WTC11 (cell line): ENCODE measurements at places on chromosomes 13 and 19. TPM values are rescaled to one million over a fixed set of nuclear protein-coding genes. Genes with fewer than 3 reads are reported as not detected.

DNA sequence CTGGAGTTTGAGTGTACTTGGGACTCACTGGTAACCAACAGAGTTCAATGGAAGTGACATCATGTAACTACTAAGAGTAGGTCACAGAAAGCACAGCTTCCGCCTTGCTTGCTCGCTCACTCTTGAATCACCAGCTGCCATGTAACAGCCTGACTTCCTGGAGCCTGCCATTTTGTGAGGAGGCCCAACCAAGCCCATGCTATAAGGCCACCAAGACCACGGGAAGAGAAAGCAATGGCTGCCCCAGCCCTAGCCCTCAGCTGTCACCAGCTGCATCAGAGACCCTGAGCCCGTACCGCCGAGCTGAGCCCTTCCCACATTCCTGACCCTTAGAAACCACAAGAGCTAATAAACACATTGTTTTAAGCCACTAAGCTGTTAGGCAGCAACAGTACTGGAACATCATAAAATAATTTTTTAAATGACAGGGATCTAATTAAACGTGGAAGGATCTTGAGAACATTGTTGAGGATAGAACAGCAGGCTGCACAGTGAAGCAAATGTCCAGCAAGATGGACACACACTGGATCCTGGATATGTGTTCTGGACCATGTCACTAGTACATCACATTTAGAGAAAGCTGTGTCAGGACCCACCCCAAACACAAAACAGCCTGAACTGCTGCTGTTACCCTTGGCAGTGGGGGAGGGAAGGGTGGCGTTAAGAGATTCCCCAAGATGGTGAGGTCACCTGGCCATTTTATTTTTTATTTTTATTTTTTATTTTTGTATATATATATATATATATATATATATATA, 21.7 kb upstream of the LDLR start:
- DNase-seq: no peak

DNA sequence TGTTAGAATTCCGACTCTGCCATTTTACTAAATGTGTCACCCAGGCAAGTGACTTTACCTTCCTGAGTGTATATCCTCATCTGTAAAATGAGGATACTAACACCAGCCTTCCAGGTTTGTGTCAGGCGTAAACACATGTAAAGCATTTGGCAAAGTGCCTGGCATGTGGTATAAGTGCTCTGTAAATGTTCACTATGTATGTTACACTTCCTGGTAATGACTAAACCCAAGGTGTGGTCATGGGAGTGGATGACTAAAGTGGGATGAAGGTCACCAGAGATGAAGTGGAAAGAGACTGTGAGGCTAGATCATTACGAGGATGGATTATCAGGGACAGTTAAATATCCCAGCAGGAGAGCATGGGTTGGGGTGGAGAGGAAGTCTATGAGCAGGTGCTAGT, 25.6 kb downstream of the DEDD2 start:
- DNase-seq: no peak

DNA sequence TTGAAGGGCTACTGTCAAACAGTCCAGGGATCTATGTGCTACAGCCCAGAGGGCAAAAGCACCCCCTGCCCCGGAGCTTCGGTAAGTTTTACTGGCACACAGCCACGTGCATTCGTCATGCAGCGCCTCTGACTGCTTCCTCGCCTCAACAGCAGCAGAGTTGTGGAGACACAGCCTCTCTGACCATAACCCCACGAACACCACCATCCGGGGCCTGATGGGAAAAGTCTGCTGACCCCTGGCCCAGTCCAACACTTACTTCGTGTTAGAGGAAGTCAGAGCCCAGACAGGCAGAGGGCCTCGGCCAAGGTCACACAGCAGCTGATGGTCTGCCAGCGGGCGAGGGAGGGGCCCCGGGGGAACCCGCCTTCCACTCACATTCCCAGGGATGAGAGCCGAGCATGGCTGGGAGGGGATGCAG, 5.1 kb downstream of the CBARP start:
- DNase-seq: no peak

CCDC8 gene
- total RNA-seq: 25.2 to 27.2 TPM (median 25.7 TPM) in 3 replicates
